H7 (cell line): ENCODE measurements at places on chromosomes 7 and 10.
A peak's percentile ranks its signal among the peaks of the same experiment; 100 is the strongest.

- peak; percentile 67 for DNase-seq
Measured at GRCh38 chr10:125003901-125004467, 62.1 kb downstream of the ZRANB1 start.

DNA sequence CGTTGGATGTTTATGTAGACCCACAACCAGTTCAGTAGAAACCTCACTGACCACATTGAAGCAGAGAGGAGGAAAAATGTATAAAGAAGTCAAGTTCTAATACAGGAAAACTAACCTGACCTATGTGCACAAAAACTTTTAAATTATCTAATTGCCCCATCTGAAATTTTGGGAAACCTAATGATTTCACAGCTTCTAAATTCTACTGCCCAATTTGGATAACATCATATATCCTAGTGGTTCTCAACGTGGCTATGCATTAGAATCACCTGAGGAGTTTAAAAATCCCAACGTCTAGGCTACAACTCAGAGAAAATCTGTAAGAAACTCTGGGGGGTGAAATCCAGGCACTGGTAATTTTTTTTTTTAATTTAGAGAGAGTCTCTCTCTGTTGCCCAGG is 7.3 kb downstream of the AKR1B10 start:
- no peak for DNase-seq

GRCh38 chr10:71998840-71999194 is 34.6 kb downstream of the CHST3 start:
- peak; percentile 70 for DNase-seq

- DNase-seq, result no peak
Measured at GRCh38 chr10:89245802-89246201, 5.8 kb downstream of the LIPA start.

- DNase-seq, result no peak
Measured at GRCh38 chr7:95901006-95901405, 128.7 kb downstream of the DYNC1I1 start.

- DNase-seq, result no peak
Measured at GRCh38 chr10:27771231-27771630, 25.6 kb upstream of the MKX start.

- no peak for DNase-seq
Measured at GRCh38 chr7:139018910-139019309, 16.9 kb downstream of the ZC3HAV1L start.

DNA sequence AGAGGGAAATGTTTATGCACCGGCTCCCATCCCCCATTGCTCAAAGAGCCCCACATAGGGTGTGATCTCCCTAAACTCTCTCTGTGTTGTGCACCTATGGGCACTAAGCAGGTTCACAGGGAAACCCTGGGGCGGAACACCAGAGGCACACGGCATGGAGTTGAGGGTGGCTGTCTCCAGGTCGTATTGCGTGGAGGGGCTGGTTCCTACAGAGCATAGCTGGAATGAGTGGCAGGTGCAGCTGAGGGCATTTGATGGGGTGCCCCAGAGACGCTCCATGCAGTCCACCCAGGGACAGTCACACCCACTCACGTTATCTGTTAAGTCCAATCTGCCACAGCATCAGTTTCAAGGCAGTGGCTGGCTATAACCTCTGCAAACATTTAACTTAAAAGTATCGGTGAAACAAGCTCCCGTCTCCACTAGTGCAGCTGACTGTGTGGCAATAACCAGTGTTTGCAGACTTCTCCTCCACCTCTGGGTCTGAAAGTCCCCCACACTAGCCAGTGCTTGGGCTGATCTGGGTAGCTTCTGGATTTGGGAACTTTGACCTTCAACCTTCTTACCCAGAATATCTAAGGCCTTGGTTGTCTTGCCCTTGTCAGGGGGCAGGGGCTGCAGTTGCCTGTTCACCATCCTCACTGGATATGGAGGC is 249.2 kb upstream of the ZNF32 start:
- DNase-seq, result no peak

- no peak for DNase-seq
Measured at GRCh38 chr7:71461572-71461971, 329.6 kb downstream of the GALNT17 start.

DNA sequence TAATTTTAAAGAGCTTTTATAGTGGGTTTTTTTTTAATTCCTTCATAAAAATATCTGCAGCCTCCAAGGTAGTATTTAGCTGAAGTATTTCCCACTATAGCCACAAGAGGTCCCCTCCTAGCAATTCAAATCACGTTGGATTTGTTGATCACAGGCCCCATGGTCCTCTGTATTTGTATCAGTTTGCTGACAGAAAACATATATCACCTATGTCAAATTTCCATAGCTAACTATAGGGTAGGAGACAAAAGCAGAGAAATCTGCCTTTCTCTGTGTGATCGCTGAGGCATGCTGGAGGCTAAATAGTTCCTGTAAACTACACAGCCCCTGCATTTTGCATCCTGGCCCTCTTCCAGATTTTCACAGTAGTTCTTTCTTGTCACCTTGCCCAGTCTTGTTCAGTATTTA is 1.7 kb upstream of the CTNNA3 start:
- DNase-seq, result peak; percentile 64

GRCh38 chr10:124001391-124002148 is 91.8 kb downstream of the CHST15 start:
- peak; percentile 38 for DNase-seq

DNA sequence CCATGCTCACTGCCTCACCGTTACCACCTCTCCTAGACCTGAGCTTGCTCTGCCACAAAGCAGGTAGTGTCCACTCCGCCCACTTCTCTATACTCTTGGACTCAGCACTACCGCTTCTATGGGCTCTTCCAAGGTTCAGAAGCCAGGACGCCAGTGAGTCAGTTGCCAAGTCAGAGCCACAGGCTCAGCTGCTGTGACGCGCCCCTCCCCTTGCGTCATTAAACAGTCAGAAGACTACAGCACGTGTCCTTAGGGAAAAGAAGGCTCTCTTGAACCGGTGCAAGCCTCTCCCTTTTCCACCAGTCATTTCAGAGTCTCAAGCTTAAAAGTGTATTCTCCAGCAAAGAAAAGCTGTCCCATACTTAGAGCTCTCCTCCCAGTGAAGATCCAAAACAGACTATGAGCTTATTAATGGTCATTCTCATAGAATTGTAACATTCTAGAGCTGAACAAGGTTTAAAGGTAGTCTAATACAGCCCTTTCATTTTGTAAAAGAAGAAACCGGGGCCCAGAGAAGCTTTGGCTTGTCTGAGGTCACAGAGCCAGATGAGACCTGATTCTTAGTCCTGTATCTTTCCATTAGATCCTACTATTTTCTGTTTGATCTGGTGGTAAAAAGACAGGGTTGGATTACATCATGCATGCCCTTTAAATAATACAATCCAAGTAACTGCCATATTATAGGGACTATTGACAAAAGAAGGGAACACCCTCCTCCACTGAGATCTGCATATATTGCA is 40.9 kb upstream of the MET start:
- DNase-seq, result no peak

- peak; percentile 55 for DNase-seq
Measured at GRCh38 chr7:44184206-44184872, 4.9 kb downstream of the GCK start.

DNA sequence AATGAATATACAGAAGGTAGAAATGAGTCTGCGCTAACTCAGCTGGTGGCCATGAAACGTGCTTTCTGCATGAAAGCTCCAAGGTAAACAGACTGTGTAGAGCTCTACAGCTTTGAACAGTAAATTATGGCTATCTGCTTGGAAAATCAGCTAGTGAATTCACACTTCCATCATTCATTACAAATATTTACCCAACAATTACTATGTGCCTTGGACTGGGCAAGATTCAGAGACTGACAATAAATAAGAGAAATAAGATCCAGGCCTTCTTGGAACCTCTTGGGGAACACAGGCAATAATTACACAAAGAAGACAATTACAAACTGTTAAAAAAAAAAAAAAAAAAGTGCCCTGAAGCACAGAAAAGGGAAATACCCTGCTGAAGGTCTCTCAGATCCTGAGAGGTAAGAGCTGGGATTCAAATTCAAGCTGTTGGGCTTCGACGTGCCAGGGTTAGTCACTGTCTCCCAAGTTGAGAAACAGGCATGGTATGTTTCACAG is 15.8 kb downstream of the TSPAN12 start:
- DNase-seq, result no peak

DNA sequence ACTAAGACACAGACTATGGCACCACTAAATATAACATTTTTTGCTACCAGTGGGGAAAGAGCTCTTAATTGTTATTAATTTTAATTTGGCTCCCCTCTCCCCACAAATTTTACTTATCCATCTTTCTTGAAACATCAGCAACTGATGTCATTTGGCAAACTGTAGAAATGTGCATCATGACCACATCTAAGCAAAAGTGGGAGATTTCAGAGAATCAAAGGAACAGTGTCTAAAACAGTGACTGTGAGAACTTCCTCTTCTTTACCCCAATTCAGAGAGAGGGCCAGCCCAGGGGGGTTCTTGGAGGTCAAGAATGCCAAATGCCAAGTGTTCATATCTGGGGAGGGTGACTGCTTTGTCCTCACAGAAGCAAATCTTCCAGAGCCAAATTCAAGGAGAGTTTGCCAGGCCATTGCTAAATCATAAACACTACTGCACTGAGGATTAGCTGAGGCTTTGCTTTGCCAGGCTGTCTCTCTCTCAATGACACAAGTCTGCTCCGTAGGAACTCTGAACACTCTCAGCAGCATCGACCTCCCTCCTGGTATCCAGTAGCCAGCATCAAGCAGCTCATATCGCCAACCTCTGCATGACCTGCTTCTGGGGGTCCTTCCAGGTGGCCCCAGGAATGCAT is 65.6 kb downstream of the ITIH5 start:
- DNase-seq, result no peak

- DNase-seq, result peak; percentile 57
Measured at GRCh38 chr10:12195281-12195602, 449 bp downstream of the NUDT5 start.

- no peak for DNase-seq
Measured at GRCh38 chr7:66303454-66304155, 98.5 kb downstream of the TPST1 start.

DNA sequence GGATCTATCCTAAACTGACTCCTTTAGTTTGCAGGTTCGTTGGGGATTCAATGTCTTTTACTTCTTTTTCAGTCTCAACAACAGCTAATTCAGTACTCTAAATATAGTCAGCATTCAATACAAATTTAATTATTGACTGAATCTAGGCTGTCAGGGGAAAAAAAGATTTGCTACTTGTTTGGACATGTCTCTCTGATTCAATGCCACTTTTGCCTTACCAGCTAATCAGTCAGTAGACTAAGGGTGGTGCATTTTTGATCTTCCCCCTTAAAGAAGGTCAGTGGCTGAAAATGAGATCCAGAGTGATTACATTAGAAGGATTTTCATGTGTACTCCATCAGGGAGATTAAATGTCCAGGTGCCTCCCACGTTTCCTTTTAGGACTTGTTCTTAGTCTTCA is 145.1 kb downstream of the C1GALT1 start:
- no peak for DNase-seq

- DNase-seq, result no peak
Measured at GRCh38 chr7:20310963-20311742, 19.5 kb upstream of the ITGB8 start.

DNA sequence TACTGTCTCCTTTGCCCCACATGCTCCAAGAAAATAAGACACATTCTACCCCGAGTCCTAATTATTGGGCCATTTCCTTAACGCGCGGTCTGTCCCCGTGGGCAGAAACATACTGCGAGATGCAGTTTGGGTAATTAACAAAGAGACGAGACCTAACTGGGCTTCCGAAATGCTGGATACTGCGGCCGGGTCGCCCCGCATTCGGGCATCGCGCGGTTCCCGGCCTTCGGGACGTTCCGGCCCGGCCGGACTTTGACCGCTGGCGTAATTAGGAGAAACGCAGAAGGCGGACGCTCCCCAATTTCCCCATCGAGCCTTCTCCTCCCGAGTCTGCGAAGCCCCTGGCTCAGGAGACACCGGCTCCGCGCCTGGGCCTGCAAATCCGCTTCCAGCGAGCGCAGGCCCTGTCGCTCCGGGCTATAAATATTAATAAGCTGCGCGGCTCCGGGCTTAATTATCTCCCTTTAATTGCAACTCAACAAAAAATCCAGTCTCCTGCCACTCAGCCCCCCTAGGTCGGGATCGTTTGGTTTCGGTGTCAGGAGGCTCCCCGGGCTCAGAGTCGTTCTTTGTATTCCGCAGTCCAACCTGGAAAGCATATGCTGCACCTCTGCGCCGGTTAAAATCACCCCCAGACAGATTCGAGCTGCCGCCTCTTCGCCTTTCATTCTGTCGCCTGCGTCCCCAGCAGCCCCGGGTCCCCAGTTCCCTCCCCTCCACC is 131.5 kb downstream of the SPAG6 start:
- peak; percentile 66 for DNase-seq

- peak; percentile 68 for DNase-seq
Measured at GRCh38 chr7:68629-69028, 123.7 kb upstream of the FAM20C start.

GRCh38 chr10:95467162-95467599 is 94.0 kb downstream of the SORBS1 start:
- peak; percentile 60 for DNase-seq

DNA sequence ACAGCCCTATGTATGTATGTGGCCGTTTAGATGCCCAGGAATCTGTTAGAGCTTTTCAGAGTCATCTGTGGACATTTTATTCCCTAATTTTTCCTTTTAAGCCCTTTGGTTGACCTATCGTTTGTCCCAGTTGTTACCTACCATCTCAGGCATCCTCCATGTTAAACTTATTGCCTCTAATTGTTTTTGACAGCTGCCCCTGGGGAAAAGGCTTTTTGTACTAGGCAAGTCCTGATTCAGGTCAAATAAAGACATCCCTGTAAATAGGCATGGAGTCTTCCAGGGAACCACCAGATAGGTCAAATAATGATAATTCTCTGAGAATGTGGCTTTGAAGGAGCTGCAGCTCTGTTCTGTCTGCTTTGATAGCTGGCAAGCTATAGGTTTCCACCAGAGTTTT is 87.7 kb upstream of the CYP26C1 start:
- no peak for DNase-seq

DNA sequence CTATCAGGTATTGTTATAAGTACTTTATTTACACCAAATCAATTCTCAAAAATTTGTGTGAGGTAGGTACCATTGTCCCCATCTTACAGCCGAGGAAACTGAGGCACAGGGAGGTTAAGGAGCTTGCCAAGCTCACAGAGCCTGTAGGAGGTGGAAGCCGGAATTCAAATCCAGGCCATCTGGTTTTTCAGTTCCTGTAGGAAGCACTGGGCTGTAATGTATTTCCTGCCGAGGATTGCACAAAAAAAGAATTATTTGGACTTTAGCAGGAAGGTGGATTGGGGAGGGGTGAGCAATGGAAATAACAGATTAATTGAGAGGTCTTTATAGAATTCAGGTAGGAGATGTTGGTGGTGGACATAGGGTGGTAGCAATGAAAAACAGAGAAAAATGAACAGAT is 315.3 kb upstream of the AUTS2 start:
- DNase-seq, result no peak
